ENCODE measurements at places on chromosomes 5 and 9.

GRCh38 chr9:114989600-114990410 is 59.4 kb upstream of the TNFSF8 start:
- DNase-seq: no peak

DNA sequence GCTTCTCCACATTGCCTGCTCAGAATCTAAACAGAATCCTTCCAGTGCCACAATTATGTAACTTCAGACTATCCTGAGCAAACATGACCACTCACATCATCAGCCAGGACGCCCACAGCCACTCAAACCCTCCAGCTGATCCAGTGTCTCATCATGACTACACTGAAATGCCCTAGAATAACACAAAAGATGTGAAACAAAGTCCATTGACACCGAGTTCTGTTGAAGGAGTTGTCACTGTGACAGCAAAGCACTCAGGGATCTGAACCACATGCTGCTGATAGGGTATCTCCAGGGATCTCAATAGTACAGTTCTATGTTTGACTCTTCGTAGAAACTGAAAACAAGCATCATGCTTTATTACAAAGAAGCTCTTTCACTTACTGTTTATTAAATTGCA is 150.2 kb downstream of the GABBR2 start:
- DNase-seq: no peak

DNA sequence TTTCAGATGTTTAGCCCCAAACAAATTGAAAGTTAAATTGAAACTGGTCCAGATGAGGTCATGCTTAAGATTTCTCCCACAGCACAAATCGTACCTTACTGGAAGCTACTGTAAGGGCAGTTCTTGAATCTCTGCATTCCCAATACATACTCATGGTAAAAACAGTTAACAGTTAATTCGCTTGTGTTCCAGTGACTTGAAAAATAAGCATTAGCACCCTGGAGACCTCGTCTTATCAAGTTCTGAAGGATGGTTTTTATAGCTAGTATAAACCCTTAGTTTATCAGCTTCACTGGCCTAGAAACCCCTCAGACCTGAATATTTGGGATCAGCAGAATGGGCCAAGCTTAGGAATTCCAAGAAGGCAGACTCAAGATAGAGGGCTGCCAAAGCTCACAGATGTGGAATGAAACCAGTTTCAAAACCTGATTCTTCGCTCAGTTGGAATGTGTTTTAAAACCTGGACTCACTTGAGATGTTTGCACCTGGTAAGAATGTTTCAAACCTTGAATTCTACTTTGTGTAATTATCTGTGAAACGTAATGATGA is 103.6 kb downstream of the C9orf152 start:
- DNase-seq: no peak

- no peak for DNase-seq
Measured at GRCh38 chr9:113488071-113488470, 24.5 kb downstream of the RGS3 start.

DNA sequence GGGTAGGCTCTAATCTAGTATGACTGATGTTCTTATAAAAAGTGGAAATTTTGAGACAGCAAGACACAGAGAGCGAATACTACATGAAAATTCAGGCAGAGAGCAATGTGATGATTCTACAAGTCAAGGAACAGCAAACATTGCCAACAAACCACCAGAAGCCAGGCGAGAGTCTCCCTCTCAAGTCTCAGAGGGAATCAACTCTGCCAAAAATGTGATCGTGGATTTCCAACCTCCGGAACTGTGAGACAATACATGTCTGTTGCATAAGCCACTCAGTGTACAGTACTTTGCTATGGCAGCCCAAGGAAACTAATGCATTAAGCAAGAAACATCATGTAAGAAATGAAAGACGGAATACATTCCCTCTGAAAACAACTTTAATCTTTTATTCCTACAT is 52.1 kb upstream of the CCNG1 start:
- no peak for DNase-seq

Data from T47D (cell line).